HFF-Myc (cell line): ENCODE measurements at places on chromosomes 6 and 20.

DNA sequence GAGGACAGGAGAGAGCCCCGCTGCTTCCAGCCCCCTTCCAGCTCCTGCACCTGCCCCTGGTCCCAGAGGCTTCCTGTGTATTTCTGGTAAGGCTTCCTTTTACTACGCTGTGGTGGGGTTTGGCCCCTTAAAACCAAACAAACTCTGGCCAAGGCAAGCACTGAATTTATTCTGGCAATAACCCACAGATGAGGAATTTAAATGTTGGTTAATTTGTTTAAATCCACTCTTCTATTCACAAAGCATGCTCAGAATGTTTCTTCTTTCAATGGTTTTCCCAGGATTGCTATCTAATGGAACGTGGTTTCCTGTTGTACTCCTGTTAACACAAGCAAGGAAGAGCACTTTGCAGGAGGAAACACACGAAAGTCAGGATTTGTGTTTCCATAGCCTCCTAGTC lies 236.5 kb upstream of the FOXQ1 start:
- no peak for DNase-seq

GRCh38 chr20:6142348-6142993 lies 19.6 kb upstream of the FERMT1 start:
- peak; percentile 54 for DNase-seq

DNA sequence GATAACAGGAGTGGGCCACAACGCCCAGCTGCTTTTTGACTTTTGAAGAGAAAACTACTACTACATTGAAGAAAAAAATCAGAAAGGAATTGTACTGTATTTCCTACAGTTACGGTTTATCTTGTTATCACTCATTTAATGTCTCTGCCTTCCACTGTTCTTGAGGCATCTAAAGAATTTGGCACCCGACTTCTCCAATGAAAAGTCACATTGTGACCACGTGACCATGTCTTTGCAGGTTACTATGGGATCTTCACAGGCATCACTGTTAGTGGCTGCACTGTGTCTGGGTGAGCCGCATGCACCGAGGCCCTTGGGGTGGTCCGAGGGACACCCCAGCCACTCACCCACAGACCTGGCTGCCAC lies 26.8 kb downstream of the RRBP1 start:
- no peak for DNase-seq

DNA sequence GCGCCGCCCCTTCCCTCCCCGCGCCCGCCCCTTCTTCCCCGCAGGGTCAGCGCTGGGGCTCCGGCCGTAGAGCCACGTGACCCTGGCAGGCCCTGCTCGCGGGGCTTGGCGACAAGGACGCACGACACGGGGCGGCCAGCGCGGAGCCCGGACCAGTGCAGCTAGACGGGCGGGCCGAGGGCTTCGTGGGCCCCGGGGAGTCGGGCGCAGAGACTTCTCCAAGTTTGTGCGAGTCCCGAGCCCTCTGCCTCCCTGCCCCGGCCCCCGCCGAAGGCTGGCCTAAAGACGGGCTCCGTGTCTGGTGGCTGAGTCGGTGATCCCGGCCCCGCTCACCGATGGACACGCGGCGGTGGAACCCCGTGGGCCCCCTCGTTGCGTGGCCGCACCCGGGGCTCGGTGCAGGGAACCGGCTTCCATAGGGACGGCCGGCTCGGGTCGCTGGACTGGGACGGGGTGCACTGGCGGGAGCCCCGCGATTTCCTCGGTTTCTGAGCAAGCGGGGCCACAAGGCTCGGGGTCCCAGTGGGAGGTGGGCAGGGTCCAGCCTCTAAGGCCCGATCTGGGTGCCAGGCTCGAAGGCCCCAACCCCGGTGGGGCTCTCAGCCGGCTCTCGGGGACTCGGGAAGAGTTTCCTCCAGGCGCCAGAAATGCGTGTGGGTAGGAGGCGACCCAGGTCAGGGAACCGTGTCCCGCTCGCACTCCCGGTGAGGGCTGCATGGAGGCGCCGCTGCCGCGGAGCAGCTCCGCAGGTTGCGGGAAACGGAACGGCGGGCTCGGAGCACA lies 452 bp upstream of the GATA5 start:
- no peak for DNase-seq

DNA sequence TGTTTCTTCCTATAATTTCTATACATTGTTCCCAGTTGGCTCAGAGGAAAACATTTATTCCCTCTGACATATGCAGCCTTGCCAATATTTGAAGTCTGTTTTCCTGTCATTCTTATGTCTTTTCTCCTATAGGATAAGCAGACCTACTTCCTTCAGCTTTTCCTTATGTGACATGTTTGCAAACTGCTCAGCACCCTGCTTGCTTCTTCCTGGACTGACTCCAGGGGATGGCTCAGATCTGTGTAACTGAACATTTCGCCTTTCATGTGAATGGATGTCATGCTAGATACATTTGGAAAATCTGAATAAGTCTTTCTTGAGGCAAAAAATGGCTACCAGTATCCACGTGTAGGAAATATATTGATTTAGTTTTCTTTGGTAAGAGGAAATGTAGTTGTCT lies 113.2 kb downstream of the CARMIL1 start:
- no peak for DNase-seq
